ENCODE measurements at places on chromosomes 2 and 18. TPM values are rescaled to one million over a fixed set of nuclear protein-coding genes. Genes with fewer than 3 reads are reported as not detected.

The KLHL14 gene
- polyA plus RNA-seq, result 31.5 TPM

The DNPEP gene
- 54.3 TPM for polyA plus RNA-seq

The RPE gene
- polyA plus RNA-seq, result 55.9 TPM

DNA sequence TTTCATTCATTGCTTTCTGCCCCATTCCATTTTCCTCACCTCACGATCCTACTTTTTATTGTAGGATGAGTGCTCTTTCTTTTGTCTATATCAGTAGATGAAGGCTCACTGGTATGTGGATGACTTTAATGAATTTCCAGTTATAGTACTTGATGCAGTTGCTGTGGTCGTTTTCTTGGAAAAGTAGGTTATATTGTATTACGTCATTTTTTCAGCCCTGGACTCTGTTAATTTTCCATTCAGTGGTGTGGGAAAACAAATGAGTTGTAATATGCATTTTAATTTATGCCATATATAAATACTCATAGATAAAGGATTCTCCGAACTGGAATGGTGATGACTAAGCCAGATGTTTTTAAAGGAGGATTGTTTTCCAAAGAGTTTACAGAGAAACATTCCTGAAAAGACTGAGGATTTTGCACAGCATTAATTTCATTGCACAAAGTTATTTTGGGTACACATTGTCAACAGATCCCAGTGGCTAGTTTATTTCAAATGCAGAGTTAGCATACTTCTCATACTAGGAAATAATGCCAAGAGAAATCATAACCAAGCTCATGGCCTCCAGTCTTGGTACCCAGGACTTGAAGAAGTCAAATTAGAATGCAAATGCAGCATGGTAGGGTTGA lies 189.7 kb downstream of the PAX3 start:
- no peak for DNase-seq

GRCh38 chr2:10773821-10774341 lies 38.7 kb downstream of the PDIA6 start:
- no peak for DNase-seq

- no peak for DNase-seq
These were observed 39.4 kb downstream of the TMEM182 start for GRCh38 chr2:102801098-102801718.

GRCh38 chr2:217626926-217627325 lies 375.9 kb downstream of the TNS1 start:
- DNase-seq, result no peak

DNA sequence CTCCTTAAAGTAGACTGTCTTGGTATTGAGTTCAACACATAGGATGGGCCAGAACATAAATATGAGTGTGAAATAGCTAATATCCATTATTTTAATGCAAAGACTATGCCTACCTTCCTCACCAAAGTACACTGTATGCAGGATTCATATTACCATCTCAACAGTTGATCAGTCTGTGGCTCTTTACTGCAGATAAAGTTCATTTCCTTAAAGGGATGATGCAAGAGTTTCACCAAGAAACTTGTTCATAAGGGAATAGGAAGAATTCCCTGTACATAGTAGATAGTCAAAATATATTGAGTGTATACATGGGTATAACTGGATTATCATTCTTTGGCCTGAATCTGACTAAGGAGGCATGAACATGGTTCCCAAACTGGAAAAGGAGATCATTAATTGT lies 35.0 kb downstream of the MARS2 start:
- no peak for DNase-seq

GRCh38 chr2:181185948-181186347 lies 205.5 kb downstream of the UBE2E3 start:
- DNase-seq, result no peak

- DNase-seq, result no peak
These were observed 21.5 kb downstream of the DYSF start for GRCh38 chr2:71474744-71475397.

- no peak for DNase-seq
These were observed 9.8 kb downstream of the FZD7 start for GRCh38 chr2:202043475-202043874.
